ENCODE measurements at places on chromosomes 12 and 14. TPM values are rescaled to one million over a fixed set of nuclear protein-coding genes. Genes with fewer than 3 reads are reported as not detected.

DNA sequence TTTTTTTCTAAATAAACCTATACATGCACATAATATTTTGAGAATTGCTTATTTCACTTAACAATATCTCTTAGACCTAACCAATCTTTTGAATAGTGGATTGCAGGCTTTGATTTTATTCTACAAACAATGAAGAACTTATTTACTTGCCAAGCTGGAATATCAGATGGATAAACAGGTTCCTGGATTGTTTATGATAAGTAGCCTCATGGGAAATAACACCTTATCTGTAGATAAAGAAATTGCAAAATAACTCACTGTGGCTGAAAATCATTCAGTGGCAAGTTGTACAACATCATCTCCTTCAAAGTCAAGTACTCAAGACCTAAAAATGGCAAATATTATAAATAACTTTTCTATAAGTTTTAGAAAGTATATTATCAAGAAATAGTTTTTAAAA, 335.4 kb upstream of the ATP2B1 start:
- DNase-seq: no peak

GRCh38 chr14:36362648-36363047, 42.2 kb upstream of the MBIP start:
- no peak for DNase-seq

- peak; percentile 69 for DNase-seq
Observed at GRCh38 chr14:103512701-103513611, 9.7 kb downstream of the CKB start.

- no peak for DNase-seq
Observed at GRCh38 chr14:100538351-100539002, 48.7 kb downstream of the BEGAIN start.

AGAP2 gene
- total RNA-seq: 1.4 TPM

- DNase-seq: no peak
Observed at GRCh38 chr12:19489168-19489567, 49.9 kb downstream of the AEBP2 start.

DNA sequence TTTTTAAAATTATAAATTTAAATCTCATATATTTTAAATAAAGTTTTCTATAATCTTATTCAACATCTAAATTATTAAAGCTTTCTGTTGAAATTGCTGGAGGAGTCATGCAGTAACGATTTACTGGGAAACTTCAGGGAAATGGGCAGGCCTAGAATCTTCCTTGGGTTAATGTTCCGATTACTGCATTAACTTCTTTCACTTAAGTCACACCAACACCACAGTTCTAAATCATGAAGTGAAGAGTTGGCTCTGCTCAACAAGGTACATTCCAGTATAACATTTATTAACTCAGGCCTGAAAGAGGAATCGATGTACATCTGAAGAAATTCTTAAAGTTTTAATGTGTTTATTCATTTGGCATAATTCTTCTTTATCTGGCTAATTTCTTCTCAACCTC, 244.3 kb downstream of the CCER1 start:
- no peak for DNase-seq

DNA sequence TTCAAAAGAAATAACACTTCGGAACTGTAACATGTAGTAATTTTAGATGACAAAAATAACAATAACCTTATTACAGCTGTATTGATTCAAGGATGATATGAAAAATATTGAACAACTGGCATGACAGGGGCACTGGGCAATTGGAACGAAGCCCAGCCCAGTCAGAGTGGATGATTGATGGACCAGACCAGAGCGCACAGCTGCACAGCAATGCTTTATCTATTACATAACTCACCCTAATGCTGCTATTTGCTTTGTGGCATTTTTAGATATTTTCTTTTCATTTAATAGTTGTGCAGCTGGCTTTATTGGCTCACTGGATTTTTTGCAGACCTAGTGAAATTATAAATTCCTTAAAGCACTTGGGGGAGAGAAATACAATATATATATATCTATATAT, 26.9 kb upstream of the FERMT2 start:
- DNase-seq: no peak

DNA sequence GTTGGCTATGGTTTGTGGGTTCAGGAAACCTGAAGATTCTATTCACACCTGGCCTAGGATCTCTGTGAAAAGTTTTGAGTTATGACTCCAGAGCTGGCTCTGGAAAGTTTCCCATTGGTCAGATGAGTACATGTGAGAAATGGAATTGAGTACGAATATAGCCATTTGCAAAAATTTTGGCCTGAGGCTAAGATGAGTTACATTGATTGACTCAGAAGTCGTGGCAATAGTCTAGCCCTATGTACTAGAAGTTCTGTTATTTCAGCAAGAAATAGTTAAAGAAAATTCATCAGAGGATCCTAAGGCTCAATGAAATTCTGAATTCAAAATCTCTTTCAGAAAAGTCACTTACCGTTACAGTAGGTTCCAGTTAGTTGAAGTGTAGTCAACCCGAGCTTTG, 109.9 kb downstream of the PTCSC3 start:
- DNase-seq: no peak

GRCh38 chr12:46938071-46938678, 112.4 kb upstream of the SLC38A4 start:
- no peak for DNase-seq

EID3 gene
- total RNA-seq: 7.7 TPM

GRCh38 chr14:20501346-20501745, 4.0 kb upstream of the RNASE10 start:
- no peak for DNase-seq

DNA sequence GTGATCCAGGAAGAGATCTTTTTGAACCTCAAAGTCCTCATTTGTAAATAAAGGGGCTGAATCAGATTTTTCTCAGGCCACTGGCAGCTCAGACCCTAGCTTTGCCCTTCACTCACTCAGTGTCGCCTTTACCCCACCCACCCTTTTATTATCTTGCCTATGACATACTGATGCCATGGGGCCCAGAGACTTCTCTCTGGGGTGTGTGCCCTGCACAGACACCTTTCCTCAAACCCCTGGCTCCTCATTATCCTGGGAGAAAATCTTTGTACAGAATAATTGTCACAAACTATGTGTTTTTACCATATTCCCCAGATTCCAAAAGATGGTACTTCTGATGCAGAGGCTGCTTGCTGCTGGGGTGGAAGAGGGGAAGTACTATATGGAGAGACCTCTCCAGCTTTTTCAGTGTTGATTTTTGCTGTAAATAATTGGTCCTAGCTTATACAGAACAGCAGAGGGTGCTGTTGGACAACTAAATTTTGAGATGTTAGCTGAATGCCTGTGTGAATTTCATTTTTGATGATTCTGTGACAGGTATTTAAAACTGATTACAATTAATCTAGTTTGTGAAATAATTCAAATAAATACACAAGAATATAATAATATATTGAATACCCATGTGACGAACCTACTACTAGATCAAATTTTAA, 53.9 kb upstream of the DCD start:
- no peak for DNase-seq

DNA sequence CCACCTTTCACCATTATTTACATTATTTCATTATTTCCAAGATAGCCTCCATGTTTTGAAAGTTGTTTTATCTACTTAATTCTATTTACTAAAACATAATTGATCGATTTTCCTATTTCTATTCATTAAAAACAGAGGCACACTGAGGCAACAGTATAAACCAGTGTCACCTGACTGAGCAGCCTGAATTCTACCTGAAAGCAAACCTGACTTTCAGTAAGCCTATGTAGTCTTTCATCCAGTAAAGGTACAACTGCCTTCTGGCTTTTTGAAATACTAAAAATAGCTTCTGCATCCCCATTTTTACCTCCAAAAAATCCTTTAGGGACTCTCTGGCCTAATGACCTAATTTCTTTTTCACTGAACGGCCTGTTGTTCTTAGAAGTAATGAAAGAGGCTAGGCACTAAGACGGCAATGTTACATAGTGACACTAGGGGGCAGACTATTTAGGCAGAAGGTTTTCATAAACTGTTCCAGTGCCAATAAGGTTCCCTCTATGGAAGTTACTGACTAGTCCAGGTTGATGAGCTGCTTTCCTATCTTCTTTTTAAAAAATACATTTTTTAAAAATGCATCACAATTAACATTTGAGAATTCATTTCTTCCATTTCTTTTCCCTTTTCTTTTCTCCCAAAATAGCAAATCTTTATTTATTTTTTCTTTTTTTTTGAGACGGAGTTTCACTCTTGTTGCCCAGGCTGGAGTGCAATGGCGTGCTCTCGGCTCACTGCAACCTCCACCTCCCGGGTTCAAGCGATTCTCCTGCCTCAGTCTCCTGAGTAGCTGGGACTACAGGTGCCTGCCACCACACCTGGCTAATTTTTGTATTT, 17.5 kb downstream of the ANAPC5 start:
- DNase-seq: peak; percentile 8

CTSG gene
- 9.8 TPM for total RNA-seq

DNA sequence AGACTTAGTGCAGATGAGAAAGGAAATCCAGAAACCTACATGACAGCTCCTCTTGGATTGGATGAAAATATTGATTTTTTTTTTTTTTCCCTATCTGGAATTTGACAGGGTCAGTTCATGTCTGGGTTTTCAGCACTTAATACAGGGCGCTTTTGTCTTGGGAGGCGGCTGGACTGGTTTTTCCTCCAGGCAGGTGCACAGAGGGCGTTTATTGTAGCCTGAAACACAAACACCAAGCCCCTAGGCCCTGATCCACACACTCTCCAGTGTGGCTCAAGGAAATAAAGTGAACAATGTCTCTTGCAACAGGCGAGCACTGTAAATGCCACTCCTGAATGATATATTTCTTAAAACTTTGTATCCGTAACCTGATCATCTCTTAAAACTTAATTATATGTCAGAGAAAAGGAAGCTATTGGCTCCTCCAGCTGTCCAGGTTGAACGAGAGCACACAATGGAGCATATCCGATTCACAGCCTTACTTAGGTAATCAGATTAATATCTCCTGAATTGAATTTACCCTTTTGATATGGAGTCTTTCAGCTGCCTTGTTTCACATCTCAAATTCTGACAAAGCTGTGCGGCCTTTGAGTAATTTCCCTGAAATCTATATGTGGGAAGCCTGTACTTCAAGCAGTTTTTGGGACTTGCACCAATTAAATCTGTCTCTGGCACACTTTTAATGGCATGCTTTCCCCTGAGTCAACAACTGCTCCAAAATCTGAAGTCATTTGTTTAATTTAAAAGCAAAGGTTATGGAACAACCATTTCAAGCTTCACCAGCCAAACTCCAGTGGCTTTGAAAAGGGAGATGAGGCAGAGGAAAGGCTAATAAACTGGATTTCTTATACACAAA, 485.7 kb downstream of the ZFP36L1 start:
- DNase-seq: peak; percentile 80

SVOP gene
- total RNA-seq: 0.48 TPM

TMEM52B gene
- total RNA-seq: 0.11 TPM

GRCh38 chr12:126212824-126213223, 1147.6 kb downstream of the AACS start:
- no peak for DNase-seq

DNA sequence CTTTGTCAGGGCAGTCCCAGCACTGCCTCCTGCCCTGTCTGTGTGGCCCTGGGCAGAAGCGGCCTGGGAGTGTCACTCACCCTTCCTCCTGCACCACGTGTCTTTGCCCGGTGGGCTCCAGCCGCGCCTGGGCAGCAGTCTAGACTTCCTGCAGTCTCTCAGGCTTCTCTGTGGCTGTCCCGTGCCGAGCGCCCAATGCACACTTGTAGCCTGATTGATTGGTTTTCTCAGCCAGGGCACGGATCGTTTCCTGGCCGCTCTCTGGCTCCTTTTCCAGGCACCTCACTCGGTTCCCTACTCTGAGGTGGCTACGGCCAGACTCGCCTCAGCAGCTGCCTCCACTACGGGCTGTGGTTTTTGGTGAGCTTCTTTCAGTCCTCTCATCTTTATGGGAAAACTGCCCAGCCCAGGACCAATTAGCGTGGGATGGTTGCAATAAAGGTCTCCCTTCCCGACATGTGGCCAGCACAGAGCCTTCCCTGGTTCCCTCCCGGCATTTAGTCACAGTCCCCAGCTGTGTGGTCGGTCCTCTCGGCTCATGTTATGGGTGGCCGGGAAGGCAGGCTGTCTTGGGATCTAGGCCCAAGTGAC, 133.1 kb downstream of the CACNA1C start:
- no peak for DNase-seq

DNA sequence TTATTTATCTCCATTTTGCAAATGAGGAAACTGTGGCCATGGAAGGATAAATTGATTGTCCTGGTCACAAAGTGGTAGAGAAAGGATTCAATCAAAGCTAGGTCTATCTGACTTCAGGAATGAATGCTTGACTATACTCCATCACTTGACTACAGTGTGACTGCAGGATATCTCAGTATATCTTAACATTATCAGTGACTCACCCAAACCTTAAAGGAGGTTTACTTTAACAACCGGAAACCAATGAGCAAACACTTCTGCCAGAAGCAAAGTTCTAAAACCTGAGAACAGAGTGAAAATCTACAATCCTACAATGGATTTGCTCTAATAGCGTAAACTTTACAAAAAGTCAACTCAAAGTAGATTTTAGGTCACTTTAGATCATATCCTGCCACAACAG, 277.0 kb downstream of the CEP128 start:
- DNase-seq: no peak

- no peak for DNase-seq
Observed at GRCh38 chr12:111211910-111212757, 156.8 kb downstream of the PHETA1 start.

TSPAN8 gene
- total RNA-seq: 10.2 TPM

FGF6 gene
- 0.74 TPM for total RNA-seq

GRCh38 chr14:69688299-69688649, 76.9 kb downstream of the SUSD6 start:
- no peak for DNase-seq

CRIP1 gene
- total RNA-seq: 9.4 TPM

DNA sequence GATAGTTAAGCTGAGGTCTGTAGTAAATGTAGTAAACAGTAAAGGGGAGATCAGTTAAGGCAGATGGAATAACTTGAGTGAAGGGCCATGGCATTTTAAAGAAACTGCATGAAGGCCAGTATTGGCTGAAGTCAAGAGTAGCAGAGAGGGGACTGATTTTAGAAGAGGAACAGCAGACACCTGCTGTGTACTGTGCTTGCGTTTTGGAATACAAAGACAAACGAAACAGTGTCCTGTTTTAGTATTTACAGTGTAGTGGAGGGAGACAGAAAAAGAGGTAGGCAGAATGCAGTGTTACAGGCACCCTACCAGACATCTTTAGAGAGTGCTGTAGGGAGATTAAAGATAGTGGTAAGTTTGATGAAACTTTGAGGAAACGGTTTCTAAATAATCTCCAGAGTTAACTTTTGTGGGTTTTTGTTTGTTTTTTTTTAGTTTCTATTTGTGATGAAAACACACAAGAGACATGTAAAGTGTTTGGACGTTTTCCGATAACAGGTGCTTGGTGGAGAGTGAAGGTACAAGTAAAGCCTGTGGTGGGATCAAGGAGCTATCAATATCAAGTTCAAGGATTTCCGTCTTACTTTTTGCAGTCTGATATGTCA, 2.1 kb downstream of the HELB start:
- DNase-seq: no peak

DNA sequence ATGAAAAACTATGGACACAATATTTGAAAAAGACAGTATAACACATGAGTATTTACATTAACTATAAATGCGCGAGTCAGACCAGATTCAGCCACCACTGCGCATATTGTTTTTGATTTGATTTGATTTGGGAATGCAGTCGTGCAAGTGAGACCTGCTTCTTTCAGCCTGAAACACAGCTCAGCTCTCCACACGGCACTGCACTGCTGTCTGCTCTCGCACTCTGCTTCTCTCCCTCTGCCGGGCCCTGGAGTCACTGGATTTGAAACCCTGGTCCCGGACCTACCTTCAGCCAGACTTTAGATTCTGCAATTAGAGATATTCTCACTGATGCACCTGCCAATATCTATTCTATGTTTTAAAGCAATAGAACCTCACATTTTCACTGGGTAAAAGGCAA, 143.9 kb upstream of the TMEM132C start:
- DNase-seq: no peak

SYT1 gene
- total RNA-seq: 13.8 TPM

ERP27 gene
- total RNA-seq: 27.3 TPM

- no peak for DNase-seq
Observed at GRCh38 chr14:88837495-88837894, 13.0 kb downstream of the TTC8 start.
